ENCODE measurements at places on chromosomes 3 and 15.

- no peak for DNase-seq
These were observed 871.0 kb downstream of the OTOL1 start for GRCh38 chr3:162367429-162368260.

DNA sequence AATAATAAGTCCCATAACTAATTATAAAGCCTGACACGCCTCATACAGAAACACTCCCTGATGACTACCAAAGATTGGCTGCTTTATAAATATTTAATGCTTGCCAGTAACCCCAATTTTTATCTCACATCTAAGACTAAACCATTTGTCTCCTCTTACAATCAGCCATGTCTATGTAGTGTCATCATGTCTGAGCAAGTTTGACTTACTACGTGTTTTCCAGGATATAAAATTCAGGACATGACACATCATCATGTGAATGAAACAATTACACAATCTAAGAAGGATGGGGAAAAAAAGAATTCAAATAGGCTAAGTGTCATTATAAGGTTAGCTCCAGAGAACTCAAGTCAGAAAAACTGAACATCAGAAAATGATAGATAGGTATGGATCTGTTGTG, 208.7 kb downstream of the MECOM start:
- DNase-seq: peak; percentile 94

DNA sequence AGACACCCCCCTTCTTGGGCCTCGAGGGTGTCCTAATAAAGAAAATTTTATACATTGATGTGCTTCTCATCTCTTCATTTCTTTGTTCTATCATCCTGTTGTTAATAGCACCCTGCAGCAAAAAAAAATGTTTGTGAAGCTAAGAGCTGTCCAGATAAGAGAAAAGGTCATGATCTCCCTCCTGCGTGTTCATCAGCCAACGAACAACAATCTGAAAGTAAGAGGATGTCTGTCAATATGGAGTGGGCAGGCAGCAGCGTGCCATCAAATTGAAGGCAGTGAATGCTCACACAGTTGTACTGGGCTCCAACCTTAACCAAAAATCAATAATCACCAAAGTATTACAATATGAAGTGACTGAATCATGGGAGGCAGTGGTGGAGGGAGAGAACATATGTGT, 418.6 kb upstream of the ONECUT1 start:
- DNase-seq: no peak

GRCh38 chr15:48176112-48176511, 2.0 kb downstream of the MYEF2 start:
- no peak for DNase-seq

GRCh38 chr3:189677667-189678066, 46.5 kb downstream of the TP63 start:
- no peak for DNase-seq

- no peak for DNase-seq
These were observed 23.2 kb upstream of the PARL start for GRCh38 chr3:183907911-183908331.

DNA sequence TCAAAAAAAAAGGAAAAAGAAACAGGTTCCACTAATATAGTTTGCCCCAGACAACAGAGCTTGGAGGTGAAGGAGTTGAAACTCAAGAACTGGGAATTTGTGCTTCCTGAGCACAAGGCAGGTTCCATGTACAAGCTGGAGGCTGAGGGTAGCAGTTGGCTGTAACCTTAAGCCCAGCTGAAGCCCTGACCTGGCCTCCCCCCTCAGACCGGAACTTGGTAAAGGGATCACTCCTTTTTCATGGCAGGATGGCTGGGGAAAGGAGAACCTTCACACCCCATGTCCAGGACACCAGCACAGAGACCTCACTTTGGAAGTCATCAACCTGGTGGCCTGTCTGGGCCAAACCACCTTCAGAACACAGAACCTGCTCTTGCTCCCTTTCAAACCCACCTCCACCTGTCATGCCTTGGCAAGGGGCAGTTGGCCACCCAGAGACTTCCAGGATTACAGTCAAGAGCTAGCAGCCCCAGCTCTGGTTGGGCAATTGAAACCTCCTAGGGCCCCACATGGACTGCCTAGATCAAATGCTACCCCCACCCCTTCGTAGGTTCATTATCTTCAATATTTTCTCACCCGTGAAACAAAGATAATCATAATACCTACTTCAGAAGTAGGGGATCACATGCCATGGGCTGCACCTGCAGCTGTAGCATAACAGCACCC, 3.5 kb downstream of the RPL29 start:
- DNase-seq: no peak

DNA sequence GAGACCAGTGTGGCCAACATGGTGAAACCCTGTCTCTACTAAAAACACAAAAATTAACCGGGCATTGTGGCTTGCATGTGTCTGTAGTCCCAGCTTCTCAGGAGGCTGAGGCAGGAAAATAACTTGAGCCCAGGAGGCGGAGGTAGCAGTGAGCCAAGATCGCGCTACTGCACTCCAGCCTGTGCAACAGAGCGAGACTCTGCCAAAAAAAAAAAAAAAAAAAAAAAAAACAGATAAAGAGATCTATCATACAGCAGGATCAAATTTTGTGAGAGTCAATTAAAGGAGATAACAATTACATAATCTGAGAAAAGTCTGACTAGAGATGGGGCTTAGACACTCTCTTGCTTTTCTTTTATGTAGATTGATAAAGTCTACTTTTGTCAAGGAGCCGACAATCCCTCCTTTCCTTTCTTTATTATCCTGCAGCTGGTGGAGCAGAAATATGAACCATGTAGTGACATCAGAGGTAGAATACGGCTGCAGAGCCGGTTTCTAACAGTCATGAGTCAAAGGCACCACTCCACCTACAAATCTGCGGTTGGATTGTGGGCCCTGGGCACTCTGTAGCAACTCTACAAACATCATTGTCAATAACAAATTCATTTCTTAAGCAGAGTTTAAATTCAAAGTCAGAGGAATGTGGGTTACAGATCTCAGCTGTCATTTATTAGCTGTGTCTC, 9.0 kb downstream of the C2CD4A start:
- peak; percentile 66 for DNase-seq

- DNase-seq: peak; percentile 73
These were observed 80.8 kb downstream of the GHSR start for GRCh38 chr3:172367205-172368105.

DNA sequence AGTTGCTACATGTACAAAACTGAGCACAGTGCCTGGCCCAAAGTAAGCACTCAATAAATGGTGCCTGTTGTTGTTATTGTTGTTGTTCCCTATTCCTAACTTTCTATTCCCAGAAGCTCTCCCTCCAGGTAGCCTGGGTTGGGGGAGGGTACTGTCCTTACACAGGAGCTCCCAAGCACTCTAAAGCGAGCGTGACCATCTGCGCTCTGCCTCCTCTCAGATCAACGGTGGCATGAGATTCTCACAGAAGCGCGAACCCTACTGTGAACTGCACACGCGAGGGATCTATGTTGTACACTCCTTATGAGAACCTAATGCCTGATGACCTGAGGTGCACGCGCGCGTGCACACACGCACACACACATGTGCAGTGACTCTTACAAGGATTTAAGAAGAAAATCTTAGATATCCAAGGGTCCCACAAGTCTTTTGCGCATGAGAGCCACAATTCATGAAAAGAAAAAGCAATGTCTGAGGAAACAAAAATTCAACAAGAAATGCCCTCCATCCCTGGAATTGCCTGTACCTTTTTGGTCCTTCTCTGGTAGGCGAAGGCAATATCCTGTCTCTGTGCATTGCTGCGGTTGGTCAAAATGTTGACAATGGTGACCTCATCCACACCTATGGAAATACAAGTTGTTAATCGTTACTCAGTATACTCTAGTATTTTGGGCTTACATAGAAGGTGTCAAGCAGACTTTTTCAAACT, 33.7 kb downstream of the ANXA2 start:
- no peak for DNase-seq

DNA sequence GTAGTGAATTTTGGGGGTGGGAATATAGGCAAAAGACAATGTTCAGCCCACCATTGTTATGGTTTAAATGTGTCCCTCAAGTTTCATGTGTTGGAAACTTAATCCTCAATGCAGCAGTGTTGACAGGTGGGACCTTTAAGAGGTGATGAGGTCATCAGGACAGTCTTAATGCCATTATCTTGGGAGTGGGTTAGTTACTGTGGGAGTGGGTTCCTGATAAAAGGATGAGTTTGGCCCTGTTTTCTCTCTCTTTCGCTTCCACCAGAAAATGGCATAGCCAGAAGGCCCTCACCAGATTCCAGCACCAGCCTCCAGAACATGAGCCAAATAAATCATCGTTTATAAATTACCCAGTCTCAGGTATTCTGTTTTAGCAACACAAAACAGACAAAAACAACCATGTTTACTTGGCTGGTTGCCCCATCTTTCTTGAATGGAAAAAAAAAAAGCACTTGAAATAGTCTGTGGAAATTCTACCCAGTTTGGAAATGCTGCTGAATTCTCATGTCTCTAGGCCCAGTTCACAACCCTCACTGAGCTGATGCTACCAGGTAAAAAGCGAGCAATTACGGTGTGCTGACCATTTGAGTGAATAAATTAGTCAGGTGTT, 31.0 kb upstream of the MFSD1 start:
- DNase-seq: peak; percentile 14

DNA sequence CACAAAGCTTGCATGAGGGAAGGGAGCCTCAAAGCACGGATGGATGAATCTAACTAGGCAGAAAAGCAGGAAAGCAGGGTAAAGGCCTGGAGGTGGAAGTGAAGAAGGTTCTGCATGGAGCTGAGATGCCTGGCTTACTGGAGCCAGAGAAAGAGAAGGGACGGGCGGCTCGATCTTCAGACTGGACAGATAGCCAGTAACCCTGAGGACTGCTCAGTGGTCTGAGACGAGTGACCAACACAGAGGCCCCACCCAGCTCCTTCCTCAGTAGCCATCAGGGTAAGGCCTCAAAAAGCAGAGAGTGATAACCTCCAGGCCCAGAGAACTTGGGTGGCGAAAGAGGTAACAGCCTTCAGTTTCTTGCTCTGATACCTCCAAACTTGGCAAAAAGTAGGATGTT, 6.4 kb downstream of the CLN6 start:
- no peak for DNase-seq

DNA sequence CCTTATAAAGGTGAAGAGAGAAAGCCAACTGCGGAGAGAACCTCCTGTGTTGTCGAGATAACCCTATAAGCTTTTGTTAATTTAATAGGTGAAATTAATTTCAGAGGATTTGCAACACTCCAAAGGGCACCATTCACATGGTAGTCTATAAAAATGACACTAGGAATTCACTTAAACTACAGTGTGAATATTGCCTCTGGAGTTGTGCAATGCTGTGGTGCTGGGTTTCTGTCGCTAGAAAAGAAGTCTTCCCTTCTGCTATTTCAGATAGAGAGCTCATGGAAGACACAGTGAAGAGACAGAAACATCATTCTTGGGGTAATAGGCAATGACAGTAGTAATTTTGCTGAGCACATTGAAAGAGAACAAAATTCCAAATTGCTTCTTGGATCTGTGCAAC, 28.8 kb upstream of the PROK2 start:
- DNase-seq: no peak

DNA sequence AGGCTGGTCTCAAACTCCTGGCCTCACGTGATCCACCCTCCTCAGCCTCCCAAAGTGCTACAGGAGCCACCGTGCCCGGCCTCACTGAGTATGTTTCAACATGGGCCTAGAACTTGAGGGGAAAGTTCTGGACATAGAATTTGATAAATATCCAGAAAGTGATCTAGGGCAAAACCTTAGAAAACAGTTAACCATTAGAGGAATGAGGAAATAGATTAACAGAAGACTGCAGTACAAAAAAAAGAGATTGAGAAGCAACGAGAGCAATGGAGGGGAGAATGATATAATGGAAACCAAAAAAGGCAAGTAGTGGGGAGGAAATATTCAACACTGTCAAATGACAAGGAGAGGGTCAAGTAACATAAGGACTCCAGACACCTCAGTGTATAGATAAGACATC, 191.5 kb downstream of the PLCH1 start:
- no peak for DNase-seq

DNA sequence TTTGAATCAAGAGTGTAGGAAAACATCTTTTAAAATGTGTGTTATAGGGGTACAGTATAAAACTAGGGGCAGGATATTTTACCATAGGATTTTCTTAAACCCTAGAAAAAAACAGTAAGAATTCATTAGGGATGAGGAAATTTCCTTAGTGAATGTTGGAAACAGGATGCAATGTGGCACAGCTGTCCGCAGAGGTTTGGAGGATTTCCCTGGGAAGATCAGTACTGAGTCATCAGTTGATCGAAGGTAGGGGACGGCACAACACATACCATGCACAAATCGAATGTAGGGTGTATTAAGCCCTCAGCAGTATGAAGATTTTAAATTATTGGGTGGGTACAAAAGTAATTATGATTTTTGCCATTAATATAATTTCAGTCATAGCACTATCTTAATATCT, 49.9 kb downstream of the FNDC3B start:
- peak; percentile 72 for DNase-seq

DNA sequence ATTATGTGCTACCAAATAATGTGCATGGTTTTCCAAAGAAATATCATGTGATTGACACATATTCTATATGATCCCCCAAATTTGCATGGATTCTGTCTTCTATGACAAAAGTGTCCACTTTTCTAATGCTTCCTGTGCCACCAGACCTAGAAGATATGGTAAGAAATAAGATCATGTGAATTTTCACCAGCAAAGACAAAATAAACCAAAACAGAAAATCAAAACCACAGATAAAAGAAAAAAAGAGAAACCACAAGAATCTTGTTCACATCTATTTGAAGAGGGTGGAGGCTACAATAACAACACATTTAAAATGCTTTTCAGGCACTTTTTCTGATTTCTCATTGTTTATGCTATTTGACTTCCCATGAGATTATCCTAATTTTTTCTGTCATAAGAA, 303.4 kb downstream of the DIPK2A start:
- no peak for DNase-seq

GRCh38 chr15:74958320-74958907, 1.8 kb upstream of the RPP25 start:
- DNase-seq: no peak

GRCh38 chr3:8827641-8828040, 58.2 kb upstream of the OXTR start:
- no peak for DNase-seq

DNA sequence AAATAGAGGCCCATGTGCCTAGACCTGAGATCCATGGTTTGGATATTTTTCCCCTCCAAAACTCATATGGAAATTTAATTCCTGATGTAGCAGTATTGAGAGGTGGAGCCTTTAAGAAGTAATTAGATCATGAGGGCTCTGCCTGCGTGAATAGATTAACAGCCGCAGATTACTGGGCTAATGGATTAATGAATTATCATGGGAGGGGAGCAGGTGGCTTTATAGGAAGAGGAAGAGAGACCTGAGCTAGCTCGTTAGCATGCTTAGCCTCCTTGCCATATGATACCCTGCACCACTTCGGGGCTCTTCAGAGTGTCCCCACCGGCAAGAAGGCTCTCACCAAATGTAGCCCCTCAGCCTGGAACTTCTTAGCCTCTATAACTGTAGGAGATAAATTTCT, 15.8 kb downstream of the ARHGEF26 start:
- DNase-seq: no peak

Data from fibroblast of pulmonary artery (primary cell).